Activated T-helper 17 cell treated with anti-CD3 and anti-CD28 coated beads, Interleukin-2, amount 50 U/mL, for 72 hours (primary cell): ENCODE measurements at places on chromosomes 2 and 18.

GRCh38 chr2:7609974-7610373 is 692.8 kb downstream of the RNF144A start:
- H3K27ac ChIP-seq, result no peak overlapping the region
- no peak for ATAC-seq
- H3K4me1 ChIP-seq, result peaks cover 5% of the 10 kb centered on the region
- H3K36me3 ChIP-seq, result no peaks in the 10 kb centered on the region
- H3K4me3 ChIP-seq, result no peak overlapping the region
- no peaks in the 10 kb centered on the region for H3K27me3 ChIP-seq

DNA sequence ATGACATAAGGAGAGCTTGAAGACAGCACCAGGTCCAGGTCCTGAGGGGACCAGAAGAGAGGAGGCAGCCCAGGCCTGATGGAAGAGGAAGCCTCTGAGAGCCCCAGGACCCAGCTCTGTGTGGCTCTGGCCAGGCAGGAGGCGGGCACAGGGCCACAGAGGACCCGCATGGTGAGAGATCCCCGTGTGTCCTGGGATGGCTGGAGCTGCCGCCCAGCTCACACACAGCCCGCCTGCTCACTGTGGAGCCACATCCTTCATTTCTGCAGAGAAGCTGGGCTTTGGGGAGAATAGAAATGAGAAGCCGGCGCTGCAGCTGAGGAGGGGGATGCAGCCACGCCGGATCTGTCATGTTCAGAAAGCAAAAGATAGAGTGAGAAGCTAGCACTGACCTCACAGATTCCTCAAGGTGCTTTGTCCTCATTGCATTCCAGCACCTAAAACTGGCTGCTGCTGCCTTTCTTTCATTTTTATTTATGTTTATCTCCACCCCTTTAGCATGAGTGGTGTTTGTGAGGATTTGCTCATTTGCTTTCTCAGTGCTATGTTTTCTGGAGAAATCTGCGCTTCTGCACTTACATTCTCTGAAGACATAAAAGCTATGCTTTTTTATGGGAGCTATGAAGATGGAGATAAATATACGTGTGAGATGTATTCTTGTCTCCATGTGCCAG is 307.6 kb upstream of the MYT1L start:
- H3K36me3 ChIP-seq, result no peaks in the 10 kb centered on the region
- H3K4me1 ChIP-seq, result no peaks in the 10 kb centered on the region
- H3K27ac ChIP-seq, result no peak overlapping the region

DNA sequence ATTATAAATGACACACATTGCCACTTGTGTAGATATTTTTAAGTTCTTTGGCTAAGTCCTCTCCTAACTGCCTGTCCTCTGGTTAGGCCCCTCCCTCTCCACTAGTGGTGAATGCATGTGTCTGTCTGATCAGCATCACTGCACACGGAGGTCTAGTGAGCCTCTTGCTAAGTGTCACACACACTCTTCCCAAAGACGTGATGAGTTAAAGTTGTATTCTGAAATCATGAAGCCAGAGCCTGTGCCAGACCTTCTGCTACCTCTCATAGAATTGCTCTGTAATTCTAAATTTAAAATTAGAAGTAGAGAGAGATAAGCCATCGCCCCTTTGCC is 41.3 kb downstream of the RALB start:
- no peaks in the 10 kb centered on the region for H3K27me3 ChIP-seq
- H3K4me3 ChIP-seq, result no peak overlapping the region
- H3K36me3 ChIP-seq, result peaks cover 90% of the 10 kb centered on the region
- H3K4me1 ChIP-seq, result peaks cover 10% of the 10 kb centered on the region

GRCh38 chr2:116132833-116133232 is 1681.7 kb upstream of the DDX18 start:
- H3K36me3 ChIP-seq, result no peaks in the 10 kb centered on the region
- H3K27ac ChIP-seq, result no peak overlapping the region
- no peaks in the 10 kb centered on the region for H3K4me1 ChIP-seq
- no peaks in the 10 kb centered on the region for H3K27me3 ChIP-seq
- ATAC-seq, result no peak
- no peak overlapping the region for H3K4me3 ChIP-seq

GRCh38 chr18:6785001-6785400 is 55.5 kb downstream of the ARHGAP28 start:
- H3K4me3 ChIP-seq, result no peak overlapping the region
- no peak overlapping the region for H3K27ac ChIP-seq
- ATAC-seq, result no peak
- no peaks in the 10 kb centered on the region for H3K4me1 ChIP-seq
- no peaks in the 10 kb centered on the region for H3K36me3 ChIP-seq
- no peaks in the 10 kb centered on the region for H3K27me3 ChIP-seq

GRCh38 chr2:161980976-161981375 is 93.0 kb downstream of the DPP4 start:
- peak; percentile 55 for ATAC-seq
- no peaks in the 10 kb centered on the region for H3K27me3 ChIP-seq
- peak overlapping the region; percentile 56 for H3K4me3 ChIP-seq
- H3K36me3 ChIP-seq, result no peaks in the 10 kb centered on the region
- H3K27ac ChIP-seq, result peak overlapping the region; percentile 74

DNA sequence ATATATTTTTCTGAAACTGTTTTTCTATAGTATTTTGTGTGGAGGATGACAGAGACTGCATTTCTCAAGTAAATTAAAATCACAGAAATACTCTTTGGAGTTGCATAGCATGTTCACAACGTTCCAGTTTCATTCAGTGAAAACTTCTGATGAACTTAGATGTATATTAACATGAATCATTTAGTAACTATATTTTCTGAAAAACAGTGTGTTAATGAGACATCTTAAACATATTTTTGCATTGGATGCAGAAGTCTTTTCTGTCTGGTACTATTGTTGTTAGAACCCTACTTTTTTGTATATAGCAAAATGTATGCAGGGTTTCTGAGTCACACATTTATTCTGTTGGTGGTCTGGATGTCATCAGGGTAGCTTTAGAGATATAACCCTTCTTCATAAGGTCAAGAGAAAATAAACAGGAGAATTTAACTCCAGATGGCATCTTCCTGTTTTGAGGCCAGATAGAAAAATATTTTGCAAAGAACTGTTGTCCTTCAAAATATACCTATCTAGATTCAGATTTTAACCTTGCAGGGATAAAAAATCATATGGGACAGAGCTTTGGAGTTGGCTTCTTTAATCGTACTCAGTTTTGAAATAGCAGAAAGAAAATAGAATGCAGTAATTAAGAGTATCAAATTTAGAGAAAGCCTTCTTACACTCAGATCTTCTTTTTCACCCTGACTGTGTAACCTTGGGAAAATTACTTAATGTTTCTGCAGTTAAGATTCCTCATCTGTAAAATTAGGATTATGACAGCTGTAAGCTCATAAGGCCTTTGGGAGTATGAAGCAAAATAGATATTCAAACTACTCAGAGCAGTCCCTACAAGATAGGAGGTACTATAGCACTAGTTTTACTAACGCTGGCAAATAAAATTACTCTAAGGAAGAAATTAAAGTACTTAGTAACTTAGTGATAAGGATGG is 5.3 kb downstream of the COL3A1 start:
- peak overlapping the region; percentile 96 for H3K27ac ChIP-seq
- H3K36me3 ChIP-seq, result no peaks in the 10 kb centered on the region
- H3K27me3 ChIP-seq, result peaks cover 6% of the 10 kb centered on the region
- ATAC-seq, result peak; percentile 57
- peaks cover 8% of the 10 kb centered on the region for H3K4me1 ChIP-seq
- peak overlapping the region; percentile 67 for H3K4me3 ChIP-seq

- peak; percentile 59 for ATAC-seq
- H3K27ac ChIP-seq, result peak overlapping the region; percentile 85
- peak overlapping the region; percentile 79 for H3K4me3 ChIP-seq
- H3K4me1 ChIP-seq, result peaks cover 77% of the 10 kb centered on the region
Observed at GRCh38 chr2:84846041-84846663, 34.7 kb downstream of the TRABD2A start.

- no peak overlapping the region for H3K27ac ChIP-seq
- no peak for ATAC-seq
- no peak overlapping the region for H3K4me3 ChIP-seq
- H3K36me3 ChIP-seq, result no peaks in the 10 kb centered on the region
Observed at GRCh38 chr18:67476585-67476984, 39.9 kb downstream of the DSEL start.

- H3K4me3 ChIP-seq, result no peak overlapping the region
- ATAC-seq, result no peak
- H3K27ac ChIP-seq, result no peak overlapping the region
- H3K27me3 ChIP-seq, result no peaks in the 10 kb centered on the region
- no peaks in the 10 kb centered on the region for H3K4me1 ChIP-seq
Observed at GRCh38 chr2:19031642-19032041, 326.8 kb downstream of the OSR1 start.

- no peaks in the 10 kb centered on the region for H3K27me3 ChIP-seq
- no peaks in the 10 kb centered on the region for H3K36me3 ChIP-seq
- no peaks in the 10 kb centered on the region for H3K4me1 ChIP-seq
Observed at GRCh38 chr2:154187948-154188347, 316.2 kb downstream of the GALNT13 start.
